CD4-positive, alpha-beta T cell treated with Interleukin-6 at 100 ng/mL for 8 hours (primary cell): ENCODE measurements at places on chromosomes 4 and X.

DNA sequence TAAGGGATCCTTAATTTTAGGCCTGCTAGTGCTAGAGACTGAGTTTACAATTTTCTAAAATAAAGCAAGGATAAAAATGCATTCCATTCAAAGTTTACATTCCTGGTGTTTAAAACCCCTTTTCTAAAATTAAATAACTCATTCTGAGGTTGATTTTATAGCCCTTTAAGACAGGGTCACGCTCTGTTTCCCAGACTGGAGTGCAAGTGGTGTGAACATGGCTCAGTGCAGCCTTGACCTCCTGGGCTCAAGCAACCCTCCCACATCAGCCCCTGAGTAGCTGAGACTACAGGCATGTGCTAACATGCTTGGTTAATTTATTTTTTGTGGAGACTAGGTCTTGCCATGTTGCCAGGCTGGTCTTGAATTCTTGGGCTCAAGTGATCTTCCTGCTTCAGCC is 6.8 kb upstream of the CDKL2 start:
- DNase-seq = no peak

- DNase-seq = no peak
These were observed 389.6 kb downstream of the ARHGAP24 start for GRCh38 chr4:85864259-85865205.

- DNase-seq = no peak
These were observed 11.5 kb upstream of the HOPX start for GRCh38 chr4:56692576-56692975.

GRCh38 chr4:168509786-168510185 is 12.9 kb downstream of the PALLD start:
- DNase-seq = peak; percentile 43

DNA sequence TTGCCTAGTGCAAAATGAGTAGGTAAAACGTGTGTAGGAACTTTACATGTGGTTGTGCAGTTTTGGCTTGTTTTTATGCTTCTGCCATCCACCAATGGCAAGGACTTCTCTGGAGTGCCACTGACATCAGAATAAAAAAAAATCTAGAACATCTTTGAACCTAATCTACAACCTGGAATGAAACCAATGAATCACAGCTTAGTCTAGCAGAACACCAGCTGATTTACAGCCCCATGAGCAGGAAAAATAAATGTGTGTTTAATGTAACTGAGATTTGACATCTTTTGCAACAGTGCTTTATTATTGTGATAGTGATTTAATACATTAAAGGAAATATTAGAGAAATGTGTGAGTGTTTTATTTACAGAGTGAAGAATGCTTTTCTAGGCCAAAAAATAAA is 995.1 kb downstream of the PCDH7 start:
- DNase-seq = no peak

DNA sequence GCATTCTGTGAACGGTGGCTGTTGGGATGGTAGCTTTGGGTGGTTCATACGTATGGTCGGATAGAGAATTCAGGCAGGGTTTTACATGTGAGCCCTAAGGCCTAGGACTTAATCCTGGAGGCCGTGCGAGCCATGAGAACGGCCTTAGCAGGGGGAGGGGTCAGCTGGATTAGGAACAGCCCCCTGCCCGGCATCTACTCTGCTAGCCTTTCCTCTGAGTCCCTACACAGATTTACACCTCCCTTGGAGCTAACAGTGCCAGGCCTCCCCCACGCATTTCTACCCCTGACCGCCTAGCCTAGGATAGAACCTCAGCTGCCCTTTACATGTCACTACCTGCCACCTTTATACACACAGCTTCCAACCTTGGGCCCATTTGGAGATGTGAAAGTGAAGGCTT is 7.1 kb downstream of the PRAF2 start:
- DNase-seq = no peak
